HTR-8/SVneo (cell line): ENCODE measurements at places on chromosomes 2 and 18.

DNA sequence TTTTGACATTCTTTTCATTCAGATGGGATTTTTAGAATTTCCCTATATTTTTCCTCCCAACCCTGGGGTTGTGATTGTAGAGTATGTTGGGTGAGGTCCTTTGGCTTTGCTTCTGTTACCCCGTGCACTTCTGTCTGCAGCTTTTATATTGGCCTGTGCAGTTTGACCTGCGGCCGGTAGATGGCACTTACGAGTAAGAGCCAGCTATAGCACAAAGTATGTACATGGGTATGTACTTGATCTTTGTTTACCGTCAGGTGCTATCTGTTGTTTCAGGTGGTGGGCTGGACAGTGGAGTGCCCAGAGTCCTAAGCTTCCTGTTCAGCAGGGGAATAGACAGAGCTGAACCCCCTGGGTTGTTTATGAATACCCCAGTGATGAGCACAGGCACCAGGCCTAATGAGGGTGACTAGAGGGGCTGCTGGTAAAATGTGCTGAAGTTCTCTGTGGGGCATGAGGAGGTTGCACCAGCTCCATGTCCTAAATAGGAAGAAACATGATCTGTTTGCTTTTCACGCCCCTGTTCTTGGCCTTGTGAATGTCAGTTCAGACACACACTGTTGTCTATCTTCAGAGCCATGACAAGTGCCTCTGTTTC, 58.9 kb upstream of the THUMPD2 start:
- peak; percentile 28 for DNase-seq

DNA sequence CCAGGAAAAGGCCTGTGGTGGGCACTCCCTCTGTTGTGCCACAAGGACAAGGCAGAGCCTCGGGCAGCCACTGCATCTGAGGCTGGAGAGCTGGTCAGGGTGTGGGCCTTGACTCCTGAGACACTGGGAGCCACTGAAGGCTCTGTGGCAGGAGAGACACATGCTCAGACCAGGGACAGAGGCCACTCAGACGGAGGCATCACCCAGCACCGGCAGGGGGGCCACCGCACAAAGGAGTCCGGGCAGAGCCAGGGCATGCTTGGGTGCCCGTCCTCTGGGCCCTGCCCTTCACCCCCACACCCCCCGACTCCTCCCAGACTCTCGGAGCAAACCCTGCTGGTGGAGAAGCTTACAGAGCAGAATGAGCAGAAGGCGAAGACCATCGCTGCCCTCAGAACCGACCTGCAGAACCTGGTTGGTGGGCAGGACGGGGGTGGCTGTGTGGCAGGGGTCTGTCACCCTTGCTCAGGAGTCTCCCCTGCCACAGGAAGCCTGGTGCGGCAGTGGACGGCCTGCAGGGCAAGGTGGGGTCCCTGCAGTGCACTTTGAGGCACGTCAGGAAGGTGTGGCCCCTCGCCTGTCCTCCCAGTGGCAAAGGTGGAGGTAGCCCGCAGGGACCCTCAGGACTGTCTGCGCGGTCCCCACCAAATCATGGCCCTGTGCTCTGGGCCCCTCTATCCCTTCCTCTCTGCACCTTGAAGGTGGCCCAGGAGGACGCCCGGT, 26.0 kb downstream of the CROCC2 start:
- DNase-seq = no peak

GRCh38 chr2:201931951-201932350, 101.7 kb upstream of the FZD7 start:
- DNase-seq = no peak

- DNase-seq = no peak
These were observed 169.5 kb upstream of the COPS8 start for GRCh38 chr2:236916181-236916580.

GRCh38 chr2:109349503-109350465, 220.8 kb downstream of the SH3RF3 start:
- DNase-seq = no peak
